ENCODE measurements at places on chromosomes 2 and 18.

DNA sequence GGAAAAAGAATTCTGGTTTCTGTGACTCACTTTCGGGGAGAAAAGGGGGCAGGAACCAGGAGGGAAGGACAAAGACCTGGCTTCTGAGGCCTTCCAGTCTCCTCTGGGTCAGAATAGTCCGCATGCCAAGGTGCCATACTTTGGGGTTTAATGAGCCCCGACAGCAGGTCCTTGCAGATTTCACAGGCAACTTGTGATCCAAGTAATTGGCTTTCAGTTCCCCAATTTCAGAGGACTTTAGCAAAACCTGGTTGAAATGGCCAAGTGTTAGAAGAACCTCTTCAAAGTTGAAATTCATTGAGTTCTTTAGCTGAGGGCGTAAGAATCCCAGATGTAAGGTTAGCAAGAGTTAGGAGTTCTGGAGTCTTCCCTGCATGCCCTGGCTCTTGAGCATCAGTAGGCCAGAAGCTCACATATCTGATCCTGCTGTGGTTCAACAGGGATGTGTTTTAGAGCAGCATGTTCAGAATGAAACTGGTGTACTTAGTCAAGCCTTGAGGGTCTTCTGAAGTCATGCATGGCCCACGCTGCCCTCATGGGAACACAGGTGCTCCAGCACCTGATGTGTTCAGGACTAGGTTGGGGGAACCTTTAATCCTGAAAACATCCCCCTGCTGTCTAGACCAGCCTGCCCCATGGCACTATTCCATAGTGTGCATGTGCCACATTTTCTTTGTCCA is 143.0 kb downstream of the NUP35 start:
- DNase-seq: no peak

DNA sequence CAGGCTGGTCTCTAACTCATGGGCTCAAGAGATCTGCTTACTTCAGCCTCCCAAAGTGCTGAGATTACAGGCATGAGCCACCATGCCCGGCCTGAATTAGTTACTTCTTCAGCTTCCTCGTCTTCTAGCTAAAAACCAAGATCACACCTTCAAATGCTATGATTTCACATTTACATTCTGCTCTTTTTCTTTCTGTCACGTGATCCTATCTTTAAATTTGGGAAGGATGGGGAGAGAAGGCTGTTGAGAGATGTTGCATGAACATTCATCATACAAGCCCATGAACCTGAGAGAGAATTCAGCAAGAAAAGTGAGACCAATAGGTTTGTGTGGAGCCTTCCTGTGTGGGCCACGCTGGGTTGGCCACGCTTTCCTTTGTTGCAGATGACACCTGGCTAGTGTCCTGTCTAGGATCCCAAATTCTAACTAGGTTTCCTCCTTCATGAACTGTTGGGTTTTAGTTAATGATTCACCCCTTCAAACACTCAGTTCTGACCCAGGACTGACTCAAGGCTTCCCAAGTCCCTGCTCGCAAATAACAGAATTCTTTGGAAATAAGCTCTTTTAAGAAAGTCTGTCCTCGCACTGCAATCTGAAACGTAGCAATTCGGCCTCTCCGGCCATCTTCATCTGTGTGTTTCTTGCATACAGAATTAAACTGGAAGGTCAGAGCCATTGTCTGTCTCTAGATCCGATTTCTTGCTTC is 57.3 kb upstream of the CREB1 start:
- no peak for DNase-seq

GRCh38 chr2:18788592-18788991 is 199.2 kb upstream of the NT5C1B start:
- DNase-seq: no peak

GRCh38 chr2:132429941-132430573 is 13.5 kb downstream of the GPR39 start:
- no peak for DNase-seq

DNA sequence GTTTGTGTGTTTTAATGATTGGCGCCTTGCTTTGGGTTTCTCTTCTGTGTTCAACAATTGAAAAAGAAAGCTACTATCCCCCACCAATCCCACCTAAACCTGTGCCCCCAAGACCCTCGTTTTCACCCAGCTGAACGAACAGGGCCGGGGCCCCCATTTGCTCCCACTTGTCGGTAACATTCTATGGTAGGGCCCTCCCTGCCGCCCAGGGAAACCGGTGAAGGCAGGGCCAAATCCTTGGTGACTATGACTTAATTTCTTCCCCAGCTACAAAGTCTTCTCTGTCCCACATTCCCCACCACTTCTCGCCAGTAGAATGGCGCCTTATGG is 598 bp upstream of the SNRNP200 start:
- no peak for DNase-seq

- no peak for DNase-seq
Measured at GRCh38 chr2:15737314-15738224, 145.9 kb downstream of the DDX1 start.

DNA sequence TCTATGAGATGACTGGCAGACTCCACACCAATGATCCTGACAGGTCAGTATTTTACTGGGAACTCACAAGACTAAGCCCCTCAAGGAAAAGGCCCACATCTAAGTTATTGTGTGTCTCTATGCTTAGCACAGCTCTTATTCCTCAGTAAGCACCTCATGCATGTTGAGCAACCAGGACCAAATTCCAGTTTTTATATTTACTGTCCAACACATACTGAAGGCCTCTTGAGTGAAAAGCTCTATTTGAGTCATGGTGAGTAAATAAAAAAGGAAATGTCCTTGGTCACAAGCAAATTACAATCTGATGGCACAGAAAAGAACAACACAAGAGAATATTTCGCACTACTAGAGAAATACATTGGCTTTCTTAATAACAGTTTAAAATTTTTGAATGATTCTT is 87.9 kb upstream of the ETAA1 start:
- no peak for DNase-seq

GRCh38 chr18:55141318-55141717 is 182.1 kb upstream of the CCDC68 start:
- no peak for DNase-seq

GRCh38 chr2:118654945-118655344 is 192.5 kb downstream of the EN1 start:
- DNase-seq: no peak

DNA sequence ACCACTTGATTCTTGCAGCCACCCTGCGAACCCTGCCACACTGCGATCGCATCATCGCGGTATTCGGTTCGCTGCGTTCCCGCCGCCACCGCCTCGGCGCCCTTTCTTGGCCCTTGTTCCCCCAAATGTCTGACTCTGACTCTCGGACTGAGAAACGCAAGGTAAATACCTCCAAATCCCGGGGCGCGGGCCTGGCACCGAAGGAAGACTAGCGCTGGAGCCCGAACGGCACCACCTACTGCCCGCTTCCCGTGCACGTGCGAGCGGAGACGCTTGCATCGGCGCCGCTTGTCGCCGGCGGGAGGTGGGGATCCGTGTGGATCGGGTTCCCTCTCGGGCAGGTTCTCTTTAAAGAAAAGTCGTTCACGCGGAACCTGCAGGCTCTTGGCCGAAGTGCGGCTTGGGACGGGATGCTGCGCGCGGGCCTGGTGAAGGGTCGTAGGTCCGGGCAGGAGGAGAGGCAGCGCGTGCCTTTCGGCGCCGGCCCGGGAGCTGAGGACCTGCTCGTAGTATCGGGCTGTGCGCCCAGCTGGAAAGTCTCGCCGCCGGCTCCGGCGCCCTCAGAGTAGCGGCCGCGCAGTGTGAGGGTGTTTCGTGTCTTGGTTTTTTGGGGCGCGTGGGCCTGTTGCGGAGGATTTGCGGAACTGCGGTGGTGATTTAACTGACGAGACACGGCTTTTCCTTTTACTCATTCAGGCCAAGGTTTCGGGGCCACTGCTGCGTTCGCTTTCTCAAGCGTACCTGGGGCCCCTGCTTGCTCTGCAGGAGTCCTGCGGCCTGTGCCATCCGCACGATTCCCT is 514 bp downstream of the BCL2L11 start:
- DNase-seq: no peak

GRCh38 chr2:224881846-224882245 is 160.4 kb downstream of the DOCK10 start:
- DNase-seq: no peak

DNA sequence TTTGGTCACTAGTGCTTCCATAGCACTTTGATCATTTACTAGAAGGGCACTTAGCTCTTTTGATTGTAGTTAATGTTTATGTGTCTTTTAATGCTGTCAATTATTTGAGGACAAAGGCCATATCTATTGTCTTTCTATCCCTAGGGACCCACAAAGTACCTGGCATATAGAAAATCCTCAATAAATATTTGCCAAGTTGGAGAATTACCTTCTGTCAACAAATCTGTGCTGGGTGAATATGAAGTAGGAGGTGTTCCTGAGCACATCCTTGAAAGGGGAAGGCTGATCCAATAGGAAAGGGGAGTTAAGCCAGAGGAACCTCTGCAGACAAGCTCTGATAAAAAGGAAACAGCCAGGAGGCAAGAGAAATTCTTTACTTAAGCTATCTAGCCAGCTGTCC is 8.2 kb downstream of the DPP4 start:
- no peak for DNase-seq

DNA sequence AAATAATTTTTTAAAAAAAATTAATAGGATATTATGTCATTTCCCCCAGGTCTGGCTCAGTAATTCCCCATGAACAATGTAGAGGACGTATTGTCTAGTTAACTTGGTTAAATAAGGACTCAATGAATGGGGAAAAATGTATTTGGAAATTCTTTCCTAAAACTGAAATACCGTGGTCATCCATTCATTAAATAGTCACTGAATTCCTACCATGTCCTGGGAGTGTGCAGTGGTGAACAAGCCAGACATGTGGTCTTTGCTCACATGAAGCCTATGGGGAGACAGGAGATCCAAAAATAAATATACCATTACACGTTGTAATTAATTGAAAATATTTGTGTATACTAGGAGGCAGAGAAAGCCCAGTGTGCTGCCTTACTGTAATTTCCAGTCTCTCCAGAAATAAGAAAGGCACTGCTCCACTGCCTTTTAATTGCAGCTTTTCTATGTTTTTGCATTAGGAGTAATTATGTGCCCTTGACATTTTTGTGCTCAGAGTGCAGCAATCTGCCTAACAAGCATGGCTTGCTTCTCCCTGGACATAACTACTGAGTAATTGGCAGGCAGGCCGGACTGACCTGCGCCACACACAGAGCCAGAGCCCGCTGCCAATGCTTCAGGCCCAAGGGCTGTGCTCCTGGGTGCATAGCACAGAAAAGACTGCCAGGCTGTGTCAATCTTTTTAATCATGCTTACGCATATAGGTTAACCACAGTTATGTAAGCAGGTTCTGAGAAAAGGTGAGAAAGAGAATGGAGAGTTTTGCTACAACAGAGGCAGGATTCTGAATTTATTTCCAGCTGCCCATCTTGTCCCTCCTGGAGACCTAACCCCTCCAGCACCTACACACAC is 22.2 kb upstream of the TTC39C start:
- DNase-seq: no peak

DNA sequence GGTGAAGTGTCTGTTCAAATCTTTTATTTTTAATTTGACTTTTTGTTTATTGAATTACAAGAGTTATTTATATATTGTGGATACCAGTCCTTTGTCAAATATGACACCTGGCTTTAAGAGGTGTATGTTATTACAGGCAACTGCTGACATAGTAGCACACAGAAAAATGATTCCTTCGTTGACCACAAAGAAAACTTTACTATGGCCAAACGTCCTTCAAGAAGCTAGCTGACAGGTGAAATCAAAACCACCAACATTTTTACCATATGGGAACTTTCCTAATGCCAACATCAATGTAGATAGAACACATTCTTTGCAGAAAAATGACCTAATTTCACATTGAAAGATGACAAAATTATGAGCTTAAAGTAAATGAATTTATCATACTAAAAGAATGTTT is 6.4 kb upstream of the SRBD1 start:
- no peak for DNase-seq

- DNase-seq: no peak
Measured at GRCh38 chr2:113233593-113234550, 44.8 kb downstream of the PAX8 start.

GRCh38 chr2:84424152-84424551 is 34.9 kb downstream of the SUCLG1 start:
- no peak for DNase-seq

- DNase-seq: no peak
Measured at GRCh38 chr2:45332094-45332493, 279.0 kb downstream of the SRBD1 start.

- no peak for DNase-seq
Measured at GRCh38 chr2:184644685-184645084, 46.4 kb downstream of the ZNF804A start.

- DNase-seq: no peak
Measured at GRCh38 chr2:42125841-42126594, 43.1 kb upstream of the EML4 start.

DNA sequence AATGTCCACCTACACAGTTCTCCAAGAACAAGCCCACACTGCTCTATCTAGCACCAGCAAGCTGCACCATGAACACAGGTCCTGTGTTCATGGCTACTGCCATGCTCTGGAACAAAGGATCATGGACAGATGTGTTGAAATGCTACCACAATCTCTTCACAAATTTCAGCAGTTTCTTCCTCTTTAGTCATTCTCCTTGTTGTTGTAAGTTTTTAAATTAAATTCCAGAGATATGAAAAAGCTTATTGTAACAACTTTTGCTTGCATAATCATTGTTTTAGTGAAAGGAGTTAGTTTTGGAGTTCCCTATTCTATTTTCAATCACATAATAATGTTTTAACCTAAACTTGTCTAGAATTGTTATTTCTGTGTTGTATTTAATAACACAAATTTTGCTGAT is 17.2 kb upstream of the NAPG start:
- no peak for DNase-seq

DNA sequence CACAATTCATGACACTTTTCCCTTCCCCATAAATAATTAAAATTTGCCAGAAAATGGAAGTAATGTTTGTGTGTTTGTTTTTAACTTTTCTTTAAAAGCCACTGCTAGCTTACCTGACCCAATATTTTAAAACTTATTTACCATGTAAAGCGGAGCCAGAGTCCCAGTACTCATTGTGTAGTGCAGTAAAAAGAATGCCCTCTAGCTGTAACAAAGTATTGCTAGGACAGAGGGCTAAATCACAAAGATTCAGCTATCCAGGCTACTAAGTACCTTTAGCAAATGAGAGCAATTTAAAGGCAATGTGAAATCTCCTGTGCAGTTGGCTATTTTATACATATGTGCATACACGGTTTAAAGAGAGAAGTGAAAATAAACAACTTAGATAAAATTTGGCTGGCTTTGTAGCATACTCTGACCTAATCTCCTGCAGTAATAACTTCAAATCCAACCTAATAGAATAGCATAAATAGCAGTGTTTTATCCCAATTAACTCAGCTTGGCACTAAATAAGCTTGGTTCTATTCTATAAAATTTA is 997.4 kb upstream of the PIK3C3 start:
- DNase-seq: no peak

GRCh38 chr18:56999823-57000222 is 147.1 kb upstream of the BOD1L2 start:
- DNase-seq: no peak

- no peak for DNase-seq
Measured at GRCh38 chr2:68839260-68839833, 31.9 kb downstream of the BMP10 start.

DNA sequence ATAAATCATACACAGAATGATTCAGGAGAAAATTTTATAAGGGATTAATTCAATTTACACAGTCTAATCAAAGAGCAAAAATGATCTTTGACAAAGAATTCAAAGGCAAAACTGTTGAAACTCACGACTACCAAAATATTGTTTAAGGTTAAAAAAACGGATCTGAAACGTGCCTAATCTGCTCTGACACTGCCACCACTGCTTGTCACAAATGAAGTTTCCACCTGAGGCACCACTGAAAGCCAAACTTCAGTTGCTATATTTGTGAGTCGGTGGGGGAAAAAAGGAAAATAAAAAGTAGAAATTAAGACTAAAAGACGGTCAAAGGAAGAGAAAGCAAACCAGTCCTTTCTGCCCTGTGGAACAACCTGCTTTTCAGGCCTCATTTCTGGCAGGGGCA is 140.6 kb upstream of the DNMT3A start:
- no peak for DNase-seq

- no peak for DNase-seq
Measured at GRCh38 chr18:79299711-79300110, 96.0 kb upstream of the NFATC1 start.

Measured in AG09309 (cell line).